ENCODE measurements at places on chromosomes 6 and 20.

DNA sequence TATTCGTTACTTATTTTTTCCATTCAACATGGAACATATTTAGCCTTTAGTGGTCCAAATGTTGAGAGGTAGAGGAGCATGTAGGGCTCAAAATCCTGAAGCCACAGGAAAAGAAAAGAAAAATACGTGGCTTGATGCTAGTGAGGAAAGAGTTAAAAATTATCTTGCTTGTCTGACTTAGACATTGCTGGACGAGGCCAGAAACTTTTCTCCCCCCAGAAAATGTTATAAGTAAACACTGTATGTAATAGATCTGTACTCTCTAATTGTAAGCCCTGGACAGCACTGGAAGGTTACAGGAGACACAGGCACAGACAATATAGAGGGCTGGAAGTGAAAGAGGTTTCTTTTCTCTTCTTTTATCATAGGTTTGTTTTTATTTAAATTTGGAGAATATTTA is 165.6 kb downstream of the ZFP64 start:
- DNase-seq, result no peak

DNA sequence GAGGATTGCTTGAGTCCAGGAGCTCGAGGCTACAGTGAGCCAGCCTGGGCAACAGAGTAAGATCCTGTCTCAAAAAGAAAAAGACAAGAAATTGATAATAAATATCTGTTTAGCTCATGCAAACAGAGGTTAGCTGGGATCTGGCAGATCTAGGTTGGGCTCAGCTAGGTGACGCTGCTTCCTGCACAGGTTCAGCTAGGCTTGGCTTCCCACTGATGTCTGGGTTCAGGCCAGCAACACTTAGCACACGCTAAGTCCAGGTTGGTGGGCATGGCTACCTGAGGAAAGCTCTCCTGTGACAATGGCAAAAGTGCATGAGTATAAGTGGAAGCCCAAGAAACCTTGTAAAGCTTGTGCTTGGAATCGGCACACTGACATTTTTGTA is 48.7 kb downstream of the RIN2 start:
- DNase-seq, result no peak

GRCh38 chr6:90175627-90176538 is 120.8 kb downstream of the BACH2 start:
- DNase-seq, result peak; percentile 60

GRCh38 chr6:114334237-114334636 is 8.6 kb downstream of the HS3ST5 start:
- no peak for DNase-seq

- no peak for DNase-seq
Measured at GRCh38 chr6:121555201-121555600, 119.8 kb downstream of the GJA1 start.

DNA sequence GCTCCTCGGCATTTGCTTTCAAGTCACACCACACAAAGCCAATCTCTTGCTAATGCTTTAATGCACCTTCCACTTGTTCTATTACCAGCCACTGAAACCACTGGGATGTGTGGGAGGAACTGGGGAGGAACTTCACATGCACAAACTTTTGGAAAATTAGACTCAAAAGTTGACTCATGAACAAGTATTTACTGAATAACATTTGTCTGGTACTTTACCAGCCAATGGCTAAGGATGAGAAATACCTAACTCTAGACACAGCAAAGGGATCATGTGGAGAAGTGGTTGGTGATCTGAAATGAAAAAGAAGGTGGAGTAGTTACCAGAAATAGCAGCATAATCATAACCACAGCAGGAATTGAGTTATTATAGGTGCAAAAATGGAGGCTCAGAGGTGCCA is 554.0 kb upstream of the NOX3 start:
- no peak for DNase-seq

DNA sequence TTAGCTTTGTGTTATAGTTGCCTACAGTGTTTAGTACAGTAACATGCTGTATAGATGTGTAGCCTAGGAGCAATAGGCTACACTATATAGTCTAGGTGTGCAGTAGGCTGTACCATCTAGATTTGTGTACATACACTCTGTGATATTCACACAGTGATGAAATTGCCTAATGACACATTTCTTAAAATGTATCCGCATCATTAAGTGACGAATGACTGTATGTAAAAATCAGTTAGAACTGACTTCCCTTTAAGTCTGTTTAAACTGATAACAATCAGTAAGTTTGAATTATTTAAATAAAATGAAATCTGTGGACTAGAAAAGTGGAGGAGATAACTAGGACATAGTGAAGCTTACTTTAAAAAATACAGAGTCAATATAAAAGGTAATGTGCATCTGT is 176.1 kb downstream of the CDKAL1 start:
- no peak for DNase-seq

GRCh38 chr6:23535101-23535500 is 590.9 kb upstream of the NRSN1 start:
- no peak for DNase-seq

DNA sequence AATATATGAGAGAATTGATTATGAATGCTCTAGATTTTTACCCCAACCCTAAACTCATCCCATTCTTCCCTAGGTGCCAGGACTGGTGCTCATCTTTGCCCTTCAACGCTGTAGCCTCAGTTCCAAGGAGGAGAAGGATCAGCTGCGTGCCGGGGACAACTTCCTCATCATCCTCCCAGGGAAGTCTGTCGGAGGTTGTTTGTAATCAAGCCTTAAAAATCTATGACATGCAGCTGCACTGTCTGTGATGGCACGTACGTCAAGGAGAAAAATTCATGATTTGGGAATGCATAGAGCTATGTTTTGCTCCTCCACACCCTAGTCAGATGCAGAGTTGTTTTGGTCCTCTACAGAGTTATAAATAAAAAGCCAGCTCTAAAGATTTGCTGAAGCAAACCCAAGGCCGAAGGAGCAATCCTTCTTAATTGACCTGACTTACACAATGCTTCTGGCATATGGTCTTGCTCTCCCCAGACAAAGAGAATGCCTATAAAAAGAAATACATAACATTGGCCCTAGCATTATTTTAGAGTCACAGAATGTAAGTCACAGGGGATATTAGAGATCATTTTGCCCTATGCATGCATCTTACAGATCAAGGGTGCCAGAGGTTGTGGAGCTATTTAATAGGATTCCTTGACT is 244.2 kb downstream of the HIVEP2 start:
- DNase-seq, result no peak

- DNase-seq, result no peak
Measured at GRCh38 chr6:33950472-33950881, 146.7 kb upstream of the MLN start.

GRCh38 chr6:29596381-29596900 is 11.5 kb downstream of the OR2H2 start:
- no peak for DNase-seq

- peak; percentile 4 for DNase-seq
Measured at GRCh38 chr6:122609881-122610689, at the start of gene PKIB. Gene PKIB (plus strand): TSS chr6:122610405. CDS start chr6:122717795, 107,390 bp downstream.

DNA sequence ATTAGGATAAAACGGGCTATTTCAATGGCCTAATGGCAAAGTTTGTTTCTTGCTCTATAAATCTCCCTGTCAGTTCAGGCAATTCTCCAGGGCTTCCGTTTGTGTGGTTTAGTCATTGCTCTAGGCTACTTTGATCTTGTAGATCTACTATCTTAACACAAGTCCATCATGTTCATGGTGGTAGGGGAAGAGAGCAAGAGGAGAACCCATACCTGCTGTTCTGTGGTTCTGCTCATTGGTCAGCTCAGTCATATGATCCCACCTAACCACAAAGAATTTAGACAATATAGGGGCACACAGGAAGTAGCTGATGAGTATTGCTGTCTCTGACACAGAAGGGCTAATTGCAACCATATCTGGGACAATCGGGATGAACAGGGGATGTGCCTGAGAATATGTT is 4.9 kb upstream of the DEK start:
- DNase-seq, result no peak

GRCh38 chr6:85556992-85557668 is 36.5 kb downstream of the SNX14 start:
- DNase-seq, result no peak
